CD14-positive monocyte (primary cell): ENCODE measurements at places on chromosomes 5 and 9. TPM values are rescaled to one million over a fixed set of nuclear protein-coding genes. Genes with fewer than 3 reads are reported as not detected.

Gene CLTA
- 85.6 and 98.6 TPM in 2 replicates for polyA plus RNA-seq

Gene STK32A
- polyA plus RNA-seq: not detected

Gene INSL4
- polyA plus RNA-seq: not detected in 2 replicates

Gene PPP6C
- 8.7 and 20.0 TPM in 2 replicates for polyA plus RNA-seq

Gene DOK3
- polyA plus RNA-seq: 62.8 TPM

Gene CCL27
- not detected for polyA plus RNA-seq

Gene GGTA1
- 6.9 and 10.9 TPM in 2 replicates for polyA plus RNA-seq

Gene LAMC3
- polyA plus RNA-seq: 0.03 and 0.19 TPM in 2 replicates

Gene SAP30L
- polyA plus RNA-seq: 21.1 TPM

Gene DNAI1
- not detected in 2 replicates for polyA plus RNA-seq

Gene ZSWIM6
- 2.7 TPM for polyA plus RNA-seq

Gene PRRT1B
- not detected in 2 replicates for polyA plus RNA-seq

Gene AQP7
- not detected for polyA plus RNA-seq

Gene PRSS3
- polyA plus RNA-seq: not detected

Gene MZB1
- polyA plus RNA-seq: not detected

Gene FAF2
- 6.0 and 12.2 TPM in 2 replicates for polyA plus RNA-seq

Gene LCN9
- not detected in 2 replicates for polyA plus RNA-seq

Gene CREBRF
- 9.7 and 23.6 TPM in 2 replicates for polyA plus RNA-seq

Gene DDX4
- not detected in 2 replicates for polyA plus RNA-seq
